ENCODE measurements at places on chromosomes 3 and 15.

- peak; percentile 89 for DNase-seq
Observed at GRCh38 chr3:30370681-30371271, 235.6 kb upstream of the TGFBR2 start.

DNA sequence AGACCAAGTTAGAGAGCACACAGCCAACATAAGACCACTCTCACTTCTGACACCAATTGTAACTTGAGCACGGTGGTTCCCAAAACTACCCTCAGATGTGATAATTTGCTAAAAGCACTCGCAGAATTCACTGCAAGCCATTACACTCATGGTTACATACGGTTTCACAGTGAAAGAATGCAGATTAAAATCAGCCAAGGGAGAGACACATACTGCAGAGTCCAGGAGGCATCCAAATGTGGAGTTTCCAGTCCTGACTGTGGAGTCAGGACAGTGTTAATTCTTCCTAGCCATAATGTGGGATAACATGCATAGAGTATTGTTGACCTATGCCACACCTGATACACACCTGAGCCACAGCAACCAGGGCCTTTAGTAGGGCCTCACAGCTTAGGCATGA is 956.4 kb downstream of the NTRK3 start:
- peak; percentile 4 for DNase-seq

- DNase-seq, result no peak
Observed at GRCh38 chr3:126556637-126557414, 1.9 kb downstream of the C3orf22 start.

GRCh38 chr3:13884851-13885703 is 5.2 kb upstream of the WNT7A start:
- DNase-seq, result no peak

DNA sequence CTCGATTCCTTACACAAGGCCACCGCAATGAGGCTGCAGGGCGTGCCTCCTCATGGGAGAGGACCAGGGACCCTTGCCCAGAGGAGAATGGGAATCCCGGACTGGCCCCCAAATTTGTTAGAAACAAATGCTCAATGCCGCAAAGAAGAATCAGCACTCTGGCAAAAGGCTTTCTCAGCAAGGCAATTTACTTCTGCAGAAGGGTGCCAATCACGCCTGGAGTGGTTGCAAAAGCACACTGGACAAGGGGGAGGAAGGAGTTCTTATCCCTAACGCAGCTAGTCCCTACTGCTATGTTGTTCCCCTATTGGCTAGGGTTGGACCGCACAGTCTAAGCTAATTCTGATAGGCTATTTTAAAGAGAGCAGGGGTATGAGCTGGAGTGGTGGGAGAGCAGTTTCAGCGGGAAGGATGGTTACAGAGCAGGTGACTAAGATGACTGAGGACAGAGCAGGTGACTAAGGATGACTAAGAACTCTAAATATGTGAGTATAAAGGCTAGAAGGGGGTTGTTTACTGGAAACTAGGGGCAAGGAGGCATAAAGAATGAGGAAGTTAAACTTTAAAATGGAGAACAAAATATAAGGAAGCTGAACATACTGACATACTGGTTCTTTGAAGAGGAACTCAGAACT is 48.5 kb downstream of the KATNBL1 start:
- DNase-seq, result no peak

GRCh38 chr3:32896143-32896542 is 55.3 kb upstream of the CCR4 start:
- no peak for DNase-seq

DNA sequence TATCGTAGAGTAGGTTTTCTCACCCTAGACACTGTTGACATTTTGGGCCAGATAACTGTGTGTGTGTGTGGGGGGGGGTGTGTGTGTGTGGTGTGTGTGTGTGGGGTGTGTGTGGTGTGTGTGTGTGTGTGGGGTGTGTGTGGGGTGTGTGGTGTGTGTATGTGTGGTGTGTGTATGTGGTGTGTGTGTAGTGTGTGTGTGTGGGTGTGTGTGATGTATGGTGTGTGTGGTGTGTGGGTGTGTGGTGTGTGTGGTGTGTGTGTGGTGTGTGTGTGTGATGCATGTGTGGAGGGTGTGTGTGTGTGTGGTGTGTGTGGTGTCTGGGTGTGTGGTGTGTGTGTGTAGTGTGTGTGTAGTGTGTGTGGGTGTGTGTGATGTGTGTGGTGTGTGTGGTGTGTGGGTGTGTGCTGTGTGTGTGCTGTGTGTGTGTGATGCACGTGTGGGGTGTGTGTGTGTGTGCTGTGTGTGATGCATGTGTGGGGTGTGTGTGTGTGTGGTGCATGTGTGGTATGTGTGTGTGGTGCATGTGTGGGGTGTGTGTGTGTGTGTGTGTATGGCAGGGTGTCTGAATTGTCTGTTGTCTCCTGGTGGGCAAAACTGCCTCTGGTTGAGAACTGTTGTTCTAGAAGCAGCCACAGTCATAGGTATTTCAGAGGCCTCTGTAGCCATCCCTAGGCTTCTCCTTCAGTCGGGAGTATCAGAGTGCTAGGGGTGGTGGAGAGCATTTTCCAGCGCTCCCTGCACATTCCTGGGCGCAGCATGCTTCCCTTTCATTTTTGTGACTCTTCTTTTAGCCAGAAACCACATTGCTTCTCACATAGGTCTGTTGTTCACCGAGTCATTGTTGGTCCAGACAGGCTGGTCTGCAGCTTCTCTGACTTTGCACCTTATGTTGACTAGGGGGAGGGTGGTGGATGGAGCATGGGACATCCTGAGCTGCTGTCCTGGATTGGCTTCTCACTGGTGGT is 84.4 kb downstream of the THSD4 start:
- peak; percentile 4 for DNase-seq

- DNase-seq, result peak; percentile 55
Observed at GRCh38 chr3:51681453-51681852, 10.4 kb downstream of the TEX264 start.

DNA sequence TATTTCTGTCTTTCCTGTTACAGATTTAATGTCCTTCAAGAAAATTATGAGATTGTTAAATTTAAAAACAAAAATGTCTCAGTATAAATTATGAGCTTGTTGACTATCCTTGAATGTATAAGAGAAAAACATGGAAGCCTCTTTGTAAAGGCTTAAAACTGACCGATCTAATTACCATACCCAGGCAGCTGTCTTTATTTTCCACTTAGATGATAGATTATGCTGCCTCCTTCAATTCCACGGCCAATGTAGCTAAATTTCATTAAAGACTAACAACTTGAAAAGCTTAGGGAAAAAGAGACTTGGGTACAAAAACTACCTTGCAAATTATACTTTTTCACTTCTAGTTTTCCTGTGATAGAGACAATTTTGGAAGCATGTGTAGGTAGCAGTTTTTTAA is 88.3 kb downstream of the ATP10A start:
- DNase-seq, result no peak

- no peak for DNase-seq
Observed at GRCh38 chr15:78561490-78561889, 3.8 kb upstream of the CHRNA5 start.

DNA sequence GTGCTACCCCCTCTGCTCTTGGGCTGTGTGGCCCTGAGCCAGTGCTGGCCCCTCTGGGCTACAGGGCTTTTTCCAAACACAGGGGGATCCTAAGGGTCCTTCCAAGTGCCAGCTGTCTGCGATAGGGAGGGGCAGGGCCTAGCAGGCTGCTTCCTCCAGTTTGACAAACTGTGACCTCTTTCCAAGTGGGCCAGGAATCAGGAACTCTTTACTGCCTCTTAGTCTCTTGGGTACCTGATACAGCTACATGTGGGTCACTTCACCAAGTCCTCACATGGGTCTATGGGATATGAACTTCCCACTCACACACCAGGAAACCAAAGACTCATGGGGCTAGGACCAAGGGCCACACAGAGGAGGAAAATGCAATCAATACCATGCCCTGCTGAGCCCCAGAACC is 25.4 kb downstream of the SEC61A1 start:
- DNase-seq, result no peak

DNA sequence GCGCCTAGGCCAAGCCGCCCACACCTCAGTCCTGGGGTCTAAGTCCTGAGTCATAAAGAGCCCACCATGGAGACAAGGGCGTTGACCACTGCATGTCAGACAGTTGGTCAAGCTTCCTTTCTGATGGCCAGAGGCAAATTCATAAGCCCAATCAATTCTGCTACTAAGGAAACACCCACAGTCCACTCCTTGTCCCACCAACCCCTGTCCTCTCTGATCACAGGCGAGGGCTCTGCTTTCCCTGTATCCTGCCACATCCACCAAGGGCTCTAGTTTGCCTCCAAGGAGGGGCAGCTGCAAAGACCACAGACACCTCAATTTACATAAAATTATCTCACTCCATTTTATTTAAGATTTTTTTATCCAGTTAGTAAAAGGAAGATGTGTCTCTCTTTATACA is 25.3 kb downstream of the CHAC1 start:
- DNase-seq, result no peak

DNA sequence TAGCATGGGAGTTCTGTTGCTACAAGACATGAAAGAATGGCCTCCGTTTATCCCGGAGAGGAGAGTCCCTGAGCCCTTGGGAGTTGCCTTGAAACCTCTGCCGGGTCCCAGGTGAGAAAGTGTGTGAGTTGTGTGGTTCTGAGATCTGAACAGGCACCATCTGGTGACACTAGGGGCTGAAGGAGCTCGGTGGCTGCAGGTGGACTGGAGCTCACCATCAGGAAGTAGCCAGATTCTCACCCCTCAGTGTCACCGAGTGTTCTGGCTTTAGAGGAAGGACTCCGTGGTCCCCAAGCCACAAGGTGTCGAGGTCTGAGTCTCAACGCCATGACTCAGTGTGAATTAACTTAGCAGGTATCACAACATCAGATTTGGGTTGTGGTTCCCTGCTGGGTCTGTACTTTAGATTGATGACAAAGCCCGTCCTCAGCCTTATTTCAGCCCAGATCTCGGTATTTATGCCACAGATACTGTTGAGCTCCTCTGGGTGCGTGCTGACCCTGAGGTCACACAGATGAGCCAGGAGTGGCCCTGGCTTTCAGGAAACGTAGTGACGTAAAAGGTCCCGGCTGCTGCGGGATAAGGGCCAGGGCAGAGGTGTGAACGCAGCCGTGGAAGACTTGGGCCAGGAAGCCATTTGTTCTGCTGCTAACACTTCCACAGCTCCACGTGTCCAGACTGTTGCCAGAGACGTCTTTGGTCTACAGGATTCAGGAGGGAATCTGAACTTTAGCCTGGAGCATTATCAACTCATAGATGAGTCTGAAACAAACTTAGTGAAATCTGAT is 54.4 kb downstream of the PGPEP1L start:
- DNase-seq, result no peak

DNA sequence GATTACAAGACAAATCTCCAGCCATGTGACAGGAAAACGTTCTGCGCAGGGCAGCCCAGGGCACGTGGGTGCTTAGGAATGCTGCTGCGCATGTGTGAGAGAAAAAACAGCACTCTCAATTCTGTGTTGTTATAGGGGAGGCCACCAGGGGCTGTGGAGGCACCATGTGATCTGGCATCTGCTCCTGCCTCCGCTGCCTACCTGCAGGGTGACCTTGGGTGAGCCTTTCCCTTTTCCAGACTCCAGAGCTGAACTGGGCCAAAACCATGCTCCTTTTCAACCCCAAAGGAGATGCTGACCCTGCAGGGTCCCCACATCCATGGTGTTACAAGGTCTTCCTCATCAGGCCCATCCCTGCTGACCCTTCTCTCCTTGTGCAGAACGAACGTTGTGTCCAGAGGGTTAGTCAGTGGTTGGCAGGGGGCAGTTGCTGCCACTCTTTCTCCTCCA is 81.5 kb upstream of the RASGRF1 start:
- DNase-seq, result no peak

DNA sequence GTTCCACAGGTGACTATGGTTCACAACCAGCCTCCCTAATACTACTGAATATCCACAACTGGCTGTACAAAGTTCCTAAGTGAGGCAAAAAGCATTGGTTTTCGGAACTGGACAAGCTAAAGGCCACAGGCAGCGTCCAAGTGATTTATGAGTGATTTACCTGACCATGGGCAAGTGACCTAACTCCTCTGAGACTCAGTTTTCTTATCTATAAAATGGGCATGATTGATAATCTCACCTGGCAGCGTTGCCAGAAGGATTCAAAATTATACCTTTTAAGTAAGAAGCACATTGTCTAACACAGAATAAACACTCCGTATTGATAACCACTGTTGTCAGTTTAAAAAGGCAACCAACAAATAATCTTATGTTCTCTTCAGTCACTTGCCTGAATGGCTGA is 29.8 kb downstream of the ADAMTS9 start:
- no peak for DNase-seq

DNA sequence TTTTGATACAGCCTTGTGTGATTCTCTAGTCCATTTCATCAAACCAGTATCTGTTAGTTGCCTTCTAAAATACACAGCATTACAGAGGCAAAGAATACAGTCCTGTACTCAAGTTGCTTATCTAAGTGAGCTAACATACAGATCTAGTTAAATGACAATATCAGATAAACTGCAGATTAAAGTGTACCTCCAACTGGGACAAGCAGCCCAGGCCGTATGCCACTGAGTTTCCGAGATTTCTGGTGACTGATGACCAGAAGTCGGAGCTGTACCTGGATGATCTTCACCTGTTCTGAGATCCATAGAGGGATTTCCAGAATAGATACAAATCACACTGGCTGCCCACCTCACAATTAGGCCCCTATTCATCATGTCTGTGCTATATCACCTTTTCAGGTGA is 6.3 kb upstream of the TRIM59 start:
- DNase-seq, result no peak

GRCh38 chr3:125602752-125603649 is 7.7 kb upstream of the OSBPL11 start:
- DNase-seq, result peak; percentile 62

DNA sequence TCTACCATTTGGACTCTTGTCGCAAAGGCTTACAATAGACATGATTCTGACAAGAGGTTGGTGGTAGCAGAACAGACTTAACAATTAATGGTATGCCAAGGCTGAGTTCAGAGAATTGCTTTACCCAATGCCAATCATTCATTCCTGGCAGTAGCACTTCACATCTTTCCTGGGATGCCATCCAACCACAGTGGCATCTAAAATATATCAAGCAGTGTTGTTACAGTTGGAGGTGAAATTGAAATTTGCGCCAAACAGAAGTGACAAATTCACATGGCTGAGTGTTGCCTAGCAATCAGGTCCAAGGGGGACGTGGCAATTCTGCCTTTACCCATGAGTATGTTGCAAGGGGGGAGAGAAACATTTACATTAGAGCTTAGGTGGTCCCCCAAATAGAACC is 21.0 kb upstream of the DPH6 start:
- no peak for DNase-seq

GRCh38 chr15:29067949-29068348 is 182.2 kb downstream of the APBA2 start:
- DNase-seq, result no peak

GRCh38 chr3:152039887-152040286 is 166.4 kb downstream of the SUCNR1 start:
- DNase-seq, result no peak

DNA sequence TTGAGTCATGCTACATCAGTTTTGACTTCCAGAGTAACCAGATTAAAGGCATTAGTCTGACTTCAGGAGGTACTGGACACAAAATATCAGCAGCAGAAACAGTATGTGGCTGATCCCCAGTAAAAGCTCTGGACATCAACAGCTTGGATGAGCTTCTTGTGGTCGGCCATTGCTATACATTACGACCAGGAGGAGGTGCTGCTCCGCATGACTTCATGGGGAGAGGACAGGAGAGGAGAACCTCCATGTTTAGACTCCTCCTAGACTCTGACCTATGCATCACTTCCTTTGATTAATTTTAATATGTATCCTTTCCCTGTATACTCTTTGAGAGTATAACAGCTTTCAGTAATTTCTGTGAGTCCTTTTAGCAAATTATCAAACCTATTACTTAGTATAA is 285.6 kb upstream of the ARHGEF26 start:
- DNase-seq, result no peak

All from AG10803 (cell line).